ENCODE measurements at places on chromosomes 4 and X. TPM values are rescaled to one million over a fixed set of nuclear protein-coding genes. Genes with fewer than 3 reads are reported as not detected.

- DNase-seq: no peak
These were observed 12.2 kb upstream of the NUDT9 start for GRCh38 chr4:87410157-87410556.

GRCh38 chr4:184400375-184400870, 73.9 kb downstream of the IRF2 start:
- no peak for DNase-seq

DNA sequence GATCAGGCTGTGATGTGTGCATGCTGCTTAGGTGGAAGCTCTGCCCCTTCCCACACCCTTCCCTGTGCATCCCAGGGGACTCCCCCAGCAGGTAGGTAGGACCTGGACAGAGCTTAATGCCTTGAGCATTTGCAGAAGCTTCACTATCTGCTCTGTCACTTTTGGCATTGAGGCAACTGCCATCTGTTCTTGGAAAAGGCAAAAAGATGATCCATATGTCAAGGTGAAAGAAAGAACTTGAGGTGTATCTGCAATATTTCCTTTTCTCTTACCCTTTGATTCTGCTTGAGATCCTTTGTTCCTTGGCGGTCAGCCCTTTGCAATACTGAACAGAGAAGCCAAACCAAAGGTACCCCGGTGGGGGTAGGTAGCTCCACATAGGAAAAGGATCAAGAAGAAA, 37.1 kb upstream of the TBC1D9 start:
- DNase-seq: no peak

GRCh38 chr4:113745711-113746110, 15.8 kb downstream of the CAMK2D start:
- DNase-seq: no peak

DNA sequence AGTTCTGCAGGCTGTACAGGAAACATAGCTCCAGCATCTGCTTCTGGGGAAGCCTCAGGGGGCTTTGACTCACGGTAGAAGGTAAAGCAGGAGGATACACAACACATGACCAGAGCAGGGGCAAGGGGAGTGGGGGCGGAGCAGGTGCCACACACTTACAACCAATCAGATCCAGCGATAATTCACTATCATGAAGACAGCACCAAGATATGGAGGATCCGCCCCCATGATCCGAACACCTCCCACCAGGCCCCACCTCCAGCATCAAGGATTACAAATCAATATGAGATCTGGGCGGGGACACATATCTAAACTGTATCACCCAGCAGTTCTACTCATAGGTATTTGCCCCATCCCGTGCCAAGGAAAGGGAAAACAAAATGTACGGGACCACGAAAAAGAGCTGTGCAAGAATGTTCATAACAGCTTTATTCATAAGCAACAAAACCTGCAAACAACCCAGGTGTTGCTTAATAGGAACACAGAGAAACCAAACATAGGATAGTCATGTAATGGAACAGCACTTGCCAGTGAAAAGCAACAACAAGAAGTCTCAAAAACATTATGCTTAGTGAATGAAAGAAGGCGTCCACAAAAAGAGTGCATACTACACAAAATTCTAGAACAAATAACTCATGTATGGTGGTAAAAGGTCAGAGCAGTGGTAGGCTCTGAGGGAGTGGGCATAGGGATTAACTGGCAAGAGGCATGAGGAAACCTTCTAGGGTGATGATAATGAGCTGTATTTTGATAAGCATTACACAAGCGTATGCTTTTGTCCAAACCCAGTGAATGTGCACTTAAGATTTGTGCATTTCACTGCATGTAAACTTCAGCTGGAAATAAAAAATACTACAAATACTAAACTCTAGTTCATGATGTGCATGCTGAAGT, 130.9 kb upstream of the FAM9B start:
- no peak for DNase-seq

Gene BCLAF3
- total RNA-seq: 8.6 TPM

Data from activated CD4-positive, alpha-beta memory T cell treated with anti-CD3 and anti-CD28 coated beads, Interleukin-2, amount 10 ng/mL, durations not matched to agents 7 days and 5 days (primary cell).